ENCODE measurements at places on chromosomes 2 and 18.

DNA sequence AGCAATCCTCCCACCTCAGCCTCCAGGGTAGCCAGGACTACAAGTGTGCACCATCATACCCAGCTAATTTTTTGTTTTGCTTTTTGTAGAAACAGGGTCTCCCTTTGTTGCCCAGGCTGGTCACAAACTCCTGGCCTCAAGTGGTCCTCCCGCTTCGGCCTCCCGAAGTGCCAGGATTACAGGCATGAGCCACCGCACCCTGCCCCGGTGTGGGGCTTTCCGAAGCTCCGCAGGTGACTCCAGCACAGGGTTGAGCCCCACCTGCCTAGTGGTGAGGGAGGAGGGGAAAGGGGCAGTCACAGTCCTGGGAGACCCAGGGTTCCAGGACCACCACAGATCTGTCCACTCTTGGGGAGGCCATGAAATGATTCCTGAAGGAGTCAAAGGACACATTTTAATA, 5.2 kb downstream of the PRLH start:
- no peak for DNase-seq

GRCh38 chr2:60391649-60392375, 161.6 kb downstream of the BCL11A start:
- DNase-seq = no peak

DNA sequence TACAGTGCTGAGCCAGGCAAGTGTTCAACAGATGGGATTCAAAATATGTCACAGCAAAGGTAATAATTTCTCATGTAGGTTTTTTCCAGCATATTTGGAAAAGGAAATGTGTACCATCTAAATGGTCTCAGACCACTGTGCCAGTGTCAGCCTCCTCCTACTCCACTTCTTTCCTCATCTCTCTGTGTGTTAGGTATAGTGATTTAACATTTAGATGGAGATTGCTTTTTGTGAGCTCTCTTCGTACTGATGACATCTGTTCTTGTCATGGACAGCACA, 80.9 kb upstream of the TSPYL6 start:
- no peak for DNase-seq

DNA sequence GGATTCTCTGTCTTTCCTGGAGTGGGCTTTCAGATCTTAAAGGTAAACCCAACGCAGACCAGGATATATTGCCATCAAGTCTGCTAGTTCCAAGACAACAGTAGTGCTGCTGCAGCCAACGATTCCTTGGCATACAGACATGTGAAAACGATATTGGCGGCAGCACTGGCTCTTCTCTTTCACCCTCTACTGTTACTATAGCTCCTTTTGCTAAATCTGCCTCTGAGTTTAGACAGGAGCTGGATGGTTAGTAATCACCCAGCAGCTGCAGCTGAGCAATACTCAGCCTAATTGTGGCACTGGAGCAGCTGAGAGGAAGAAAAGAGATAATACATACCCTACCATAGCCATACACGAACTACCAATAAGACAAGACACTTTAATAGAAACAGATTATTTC, 4.0 kb downstream of the YES1 start:
- no peak for DNase-seq

- DNase-seq = no peak
Measured at GRCh38 chr2:133458280-133458679, 110.0 kb downstream of the NCKAP5 start.

DNA sequence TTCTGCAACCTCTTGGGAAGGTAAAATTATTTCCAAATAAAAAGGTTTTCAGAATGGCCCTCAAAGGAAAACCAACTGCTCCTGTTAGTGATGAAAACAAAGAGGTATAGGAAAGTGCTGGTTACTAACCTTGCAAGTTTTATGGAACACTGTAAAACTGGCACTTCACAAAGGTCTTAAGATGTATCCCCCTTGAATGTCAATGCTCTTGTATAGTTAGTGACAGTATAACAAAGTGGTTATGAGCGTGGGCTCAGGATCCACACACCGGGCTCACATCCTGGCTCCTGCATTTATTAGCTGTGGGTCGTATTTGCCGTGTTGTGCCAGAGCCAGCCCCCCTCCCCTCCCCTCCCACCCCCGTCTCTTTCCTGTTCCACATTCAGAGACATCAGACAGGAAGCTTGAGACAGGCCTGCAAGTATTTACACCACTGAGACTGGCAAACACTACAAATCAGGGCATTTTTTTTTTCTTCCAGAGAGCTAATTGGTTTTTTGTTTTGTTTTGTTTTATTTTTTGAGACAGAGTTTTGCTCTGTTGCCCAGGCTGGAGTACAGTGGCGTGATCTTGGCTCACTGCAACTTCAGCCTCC, 9.2 kb upstream of the DNPEP start:
- no peak for DNase-seq

- no peak for DNase-seq
Measured at GRCh38 chr2:140861666-140862065, 1269.2 kb downstream of the LRP1B start.

DNA sequence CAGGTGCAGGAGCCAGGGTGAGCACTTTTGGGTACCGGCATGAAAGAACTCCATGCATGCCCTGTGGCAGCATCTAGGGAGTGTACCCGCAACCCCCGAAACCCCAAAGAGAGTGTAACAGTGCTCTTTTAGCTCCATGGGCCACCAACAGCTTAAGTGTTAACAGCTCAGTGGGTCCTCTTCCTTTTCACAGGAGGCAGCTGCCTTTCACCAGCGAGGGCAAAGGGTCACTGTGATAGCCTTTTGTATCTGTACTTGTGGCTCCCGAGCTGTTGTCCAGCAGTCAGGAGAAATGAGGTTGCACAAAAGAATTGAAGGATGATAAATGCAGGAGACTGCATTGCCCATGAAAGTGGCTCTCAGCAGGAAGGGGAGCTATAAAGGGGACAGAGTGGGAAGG, 1166.3 kb upstream of the ACVR2A start:
- DNase-seq = no peak

DNA sequence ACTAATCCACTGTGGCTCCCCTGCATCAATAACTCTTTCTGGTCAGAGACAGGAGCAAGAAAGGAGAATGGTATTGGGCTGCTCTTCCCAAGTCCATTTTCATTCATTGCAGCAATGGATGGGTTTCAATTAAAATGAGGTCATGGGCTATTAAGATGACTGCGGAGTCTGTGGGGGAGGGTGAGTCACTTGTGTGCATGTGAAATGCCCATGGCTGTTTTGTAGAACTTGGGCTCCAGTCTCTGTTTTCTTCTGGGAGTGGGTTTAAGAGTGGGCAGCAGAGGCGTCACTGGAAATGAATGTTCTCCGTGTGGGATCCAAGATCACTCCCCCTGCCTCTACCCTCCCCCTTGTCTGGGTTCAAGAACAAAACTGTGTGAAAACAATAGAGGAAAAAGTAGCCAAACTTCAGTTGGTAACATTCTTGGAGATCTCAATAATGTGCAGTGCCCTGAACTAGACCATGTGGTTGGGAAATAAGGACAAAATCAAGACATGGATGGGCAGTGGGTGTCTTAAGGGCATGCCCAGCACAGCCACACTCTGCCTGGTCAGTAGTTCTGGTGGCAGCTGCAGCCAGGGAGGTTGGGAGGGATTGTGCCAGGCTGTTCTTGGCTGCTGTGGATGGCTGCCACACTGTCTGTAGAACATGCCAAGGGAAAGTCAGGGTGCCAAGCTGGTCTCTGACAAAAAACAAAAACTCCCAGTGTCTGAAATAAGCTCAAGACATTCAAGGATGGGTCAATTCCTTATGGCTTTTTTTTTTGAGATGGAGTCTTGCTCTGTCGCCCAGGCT, 68.2 kb upstream of the CXCR4 start:
- DNase-seq = peak; percentile 41

DNA sequence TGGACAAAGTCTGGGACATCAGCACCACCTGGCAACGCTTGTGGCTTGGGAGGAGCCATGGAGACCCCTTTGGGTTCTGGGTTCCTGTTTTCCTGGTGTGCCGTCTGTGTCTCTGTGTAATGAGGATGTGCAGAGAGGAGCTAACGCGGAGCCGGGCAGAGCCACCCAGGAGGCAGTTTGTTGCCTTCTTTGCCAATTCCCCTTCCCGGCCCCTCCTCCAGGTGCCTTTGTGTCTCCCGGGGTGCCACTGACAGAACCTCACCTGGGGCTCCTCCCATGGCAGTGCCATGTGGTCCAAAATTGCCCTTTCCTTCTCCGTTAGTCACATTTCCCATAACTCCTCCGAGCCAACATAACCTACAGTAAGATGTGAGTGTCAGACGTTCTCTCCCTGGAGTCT, 13.0 kb downstream of the POMC start:
- no peak for DNase-seq

DNA sequence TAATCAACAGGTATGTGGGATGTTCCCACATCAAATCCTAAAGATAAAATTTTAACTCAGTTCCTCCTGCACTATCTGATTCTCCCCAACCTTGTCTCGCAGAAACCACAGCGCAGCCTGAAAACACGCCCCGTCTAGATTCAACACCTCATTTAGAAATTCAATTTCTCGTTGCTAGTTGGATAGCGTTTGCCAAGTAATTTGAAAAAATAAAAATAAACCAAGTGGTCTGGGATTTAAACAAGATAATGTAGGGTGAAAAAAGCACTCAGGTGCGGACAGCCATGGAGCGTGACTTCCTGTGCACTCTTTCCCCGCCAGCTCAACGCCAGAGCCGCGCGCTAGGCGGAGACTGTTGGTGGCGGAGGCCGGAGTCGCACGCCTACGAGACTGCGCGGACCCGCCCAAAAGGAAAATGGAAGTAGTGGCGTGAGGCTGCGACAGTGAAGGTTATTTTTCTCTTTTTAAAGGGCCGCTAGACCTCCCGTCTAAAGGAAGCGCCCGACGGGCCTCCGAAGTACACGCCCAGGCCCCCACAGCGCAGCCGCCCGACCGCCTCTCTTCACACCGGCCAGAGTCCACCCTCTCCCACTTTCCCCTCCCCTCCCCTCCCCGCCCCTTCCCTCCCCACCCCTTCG, 615 bp upstream of the CCNT2 start:
- peak; percentile 96 for DNase-seq

DNA sequence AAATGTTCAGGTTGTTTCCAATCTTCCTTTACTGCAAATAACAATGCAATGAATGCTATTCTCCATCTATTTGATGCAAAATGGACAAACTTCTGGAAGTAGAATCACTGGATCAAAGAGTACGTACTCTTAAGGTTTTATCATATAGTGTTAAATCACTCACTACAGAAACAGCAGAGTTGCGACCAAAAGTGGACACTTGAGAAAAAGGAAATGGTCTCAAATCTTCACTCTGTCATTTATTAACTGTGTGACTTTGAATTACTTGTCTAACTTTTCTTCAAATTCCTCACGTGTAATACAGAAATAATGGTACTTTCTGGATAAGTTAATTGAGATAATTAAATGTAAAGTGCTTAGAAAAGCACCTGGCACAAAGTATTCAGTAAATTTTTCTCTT, 78.1 kb downstream of the CERKL start:
- no peak for DNase-seq

DNA sequence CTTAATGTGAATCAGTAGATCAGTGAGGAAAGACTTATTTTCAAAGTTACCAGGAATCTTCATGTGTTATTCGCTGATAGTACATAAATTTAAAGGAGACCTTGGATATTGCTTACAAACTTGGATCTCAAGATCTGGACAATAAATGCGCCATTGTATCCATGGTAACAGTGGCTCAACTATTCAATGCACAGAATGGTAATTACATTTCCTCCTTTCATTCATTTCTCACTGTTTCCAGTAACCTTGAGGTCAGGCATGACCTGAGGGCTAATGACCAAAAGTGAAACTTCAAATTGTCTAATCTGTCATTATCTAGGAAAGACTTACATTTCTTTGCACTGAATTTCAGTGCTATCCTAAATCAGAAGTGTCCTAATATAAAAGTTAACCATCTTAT, 8.1 kb downstream of the LRP2 start:
- DNase-seq = no peak

- no peak for DNase-seq
Measured at GRCh38 chr2:119196301-119197125, 27.1 kb upstream of the STEAP3 start.

- no peak for DNase-seq
Measured at GRCh38 chr2:121837591-121837990, 82.1 kb downstream of the TSN start.

DNA sequence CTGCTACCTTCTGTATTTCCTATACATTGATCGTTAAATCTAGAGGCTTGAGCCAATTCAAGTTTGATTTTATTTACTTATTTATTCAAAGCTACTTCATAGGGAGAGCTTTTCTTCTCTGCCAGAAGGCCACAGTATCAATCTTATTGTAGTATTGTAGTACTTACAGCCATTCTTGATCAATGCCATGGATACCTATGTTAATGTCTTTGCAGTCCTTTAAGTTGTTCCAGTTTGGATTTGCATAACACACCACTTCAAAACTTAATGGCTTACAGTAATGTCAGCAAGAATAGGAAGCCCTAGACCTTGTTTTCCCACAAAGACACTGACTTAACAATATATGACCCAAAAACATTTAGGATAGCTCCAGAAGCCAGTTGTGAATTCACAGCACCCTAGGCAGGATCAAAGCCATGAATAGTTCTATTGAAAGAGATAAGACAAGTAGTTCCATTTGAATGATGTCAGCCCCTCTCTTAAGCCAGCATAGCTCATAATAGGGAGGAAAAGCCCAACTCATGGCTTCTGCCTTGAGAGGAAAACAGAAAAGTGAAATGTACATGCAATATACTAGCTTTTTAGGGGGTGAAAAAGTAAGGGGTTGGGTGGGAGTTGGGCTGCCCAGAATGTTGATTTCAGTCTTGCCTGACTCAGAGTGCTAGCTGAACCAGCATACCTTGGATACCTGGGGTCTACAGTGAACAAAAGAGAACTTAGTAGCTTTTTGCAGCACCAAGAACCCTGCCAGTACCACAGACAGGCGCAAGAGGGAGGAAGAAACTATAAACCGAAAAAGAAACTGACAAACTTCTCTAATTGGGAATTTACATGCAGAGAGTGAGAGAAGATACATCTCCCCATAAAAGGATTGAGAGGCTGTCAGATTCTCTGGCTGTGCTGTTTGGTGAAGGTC, 101.4 kb downstream of the CAMKMT start:
- DNase-seq = no peak

DNA sequence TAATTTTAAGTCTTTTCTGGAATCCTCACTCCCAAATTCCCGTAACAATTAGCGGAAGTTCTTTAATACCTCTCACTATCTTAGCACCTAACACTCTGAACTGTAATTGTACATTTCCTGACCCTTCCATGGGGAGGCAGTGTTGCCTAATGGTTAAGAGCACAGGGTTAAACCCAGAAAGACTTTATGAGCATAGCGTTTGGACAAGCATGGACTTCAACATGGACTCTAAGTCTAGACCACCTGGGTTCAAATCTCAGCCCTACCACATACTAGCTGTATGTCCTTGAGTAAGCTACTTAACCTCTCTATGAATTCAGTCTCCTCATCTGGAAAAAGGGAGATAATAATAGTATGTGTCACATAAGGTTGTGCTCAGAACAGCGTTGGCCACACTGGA, 13.0 kb downstream of the ANTXR1 start:
- DNase-seq = peak; percentile 33

- no peak for DNase-seq
Measured at GRCh38 chr2:3285901-3286645, 91.5 kb downstream of the EIPR1 start.

- DNase-seq = peak; percentile 35
Measured at GRCh38 chr18:61031626-61032025, 301.6 kb upstream of the CDH20 start.

- DNase-seq = no peak
Measured at GRCh38 chr18:59873641-59874040, 26.2 kb upstream of the PMAIP1 start.

- DNase-seq = no peak
Measured at GRCh38 chr2:106195456-106195855, 1.4 kb upstream of the UXS1 start.
